ENCODE measurements at places on chromosomes 11 and 22.

DNA sequence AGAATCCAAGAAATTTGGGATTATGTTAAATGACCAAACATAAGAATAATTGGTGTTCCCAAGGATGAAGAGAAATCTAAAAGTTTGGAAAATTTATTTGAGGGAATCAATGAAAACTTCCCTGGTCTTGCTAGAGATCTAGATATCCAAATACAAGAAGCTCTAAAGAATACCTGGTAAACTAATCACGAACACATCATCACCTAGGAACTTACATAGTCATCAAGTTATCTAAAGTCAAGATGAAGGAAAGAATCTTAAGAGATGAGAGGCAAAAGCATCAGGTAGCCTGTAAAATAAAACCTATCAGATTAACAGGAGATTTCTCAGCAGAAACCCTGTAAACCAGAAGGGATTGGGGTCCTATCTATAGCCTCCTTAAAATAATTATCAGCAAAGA, 46.9 kb downstream of the GAS2 start:
- no peak for DNase-seq

GRCh38 chr11:3095712-3096361, 38.6 kb upstream of the CARS1 start:
- peak; percentile 31 for DNase-seq

- DNase-seq: no peak
Observed at GRCh38 chr11:132972565-132972964, 559.7 kb downstream of the OPCML start.

DNA sequence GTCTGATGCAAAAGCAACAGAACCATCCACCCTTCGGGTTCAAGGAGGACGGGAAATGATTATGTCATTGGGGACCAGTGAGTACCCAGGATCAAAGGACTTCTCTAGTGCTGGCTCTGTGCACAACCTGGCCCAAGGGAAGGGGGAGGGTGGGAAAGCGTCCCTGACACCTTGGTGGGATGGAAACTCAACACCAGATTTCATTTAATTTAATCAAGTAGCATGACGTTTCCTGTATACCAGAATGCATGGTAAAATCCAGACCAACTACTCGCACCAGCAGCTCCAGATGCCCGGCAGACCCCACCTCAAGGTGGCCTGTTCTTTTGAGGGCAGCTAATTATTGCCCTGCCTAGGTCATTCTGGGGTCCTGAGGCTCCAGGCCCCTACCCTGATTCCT, 385.1 kb downstream of the CADM1 start:
- DNase-seq: no peak

GRCh38 chr11:42975180-42975529, 336.6 kb upstream of the API5 start:
- no peak for DNase-seq
